ENCODE measurements at places on chromosomes 2 and 18.

- no peak for DNase-seq
Measured at GRCh38 chr2:184689638-184690037, 91.3 kb downstream of the ZNF804A start.

DNA sequence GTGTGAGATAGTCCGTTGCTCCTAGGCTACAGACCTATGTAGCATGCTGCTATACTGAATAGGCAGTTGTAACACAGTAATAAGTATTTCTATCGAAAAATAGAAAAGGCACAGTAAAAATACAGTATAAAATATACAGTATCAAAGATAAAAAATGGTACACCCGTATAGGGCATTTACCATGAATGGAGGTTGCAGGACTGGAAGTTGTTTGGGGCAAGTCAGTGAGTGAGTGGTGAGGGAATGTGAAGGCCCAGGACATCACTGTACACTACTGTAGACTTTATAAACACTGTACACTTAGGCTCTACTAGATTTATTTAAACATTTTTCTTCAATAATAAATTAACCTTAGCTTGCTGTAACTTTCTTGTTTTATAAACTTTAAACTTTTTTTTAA lies 3.5 kb downstream of the MAP3K20 start:
- DNase-seq: no peak

- no peak for DNase-seq
Measured at GRCh38 chr2:182182436-182182835, 196.8 kb downstream of the PPP1R1C start.

GRCh38 chr2:14944562-14945346 lies 312.2 kb downstream of the LRATD1 start:
- no peak for DNase-seq

DNA sequence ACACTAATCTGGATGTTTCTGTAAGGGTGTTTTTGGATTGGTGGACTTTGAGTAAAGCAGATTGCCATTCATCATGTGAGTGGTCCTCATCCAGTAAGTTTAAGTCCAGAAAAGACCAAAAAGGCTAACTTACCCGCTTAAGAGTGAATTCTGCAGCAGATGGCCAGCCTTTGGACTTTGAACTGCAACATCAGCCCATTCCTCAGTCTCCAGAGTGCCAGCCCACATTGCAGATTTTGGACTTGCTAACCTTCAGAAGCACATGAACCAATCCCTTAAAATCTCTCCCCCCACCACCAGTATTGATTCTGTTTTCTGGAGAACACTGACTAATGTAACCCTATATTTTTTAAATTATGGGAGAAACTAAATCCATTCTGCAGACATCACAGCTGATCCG lies 30.0 kb upstream of the SPATS2L start:
- no peak for DNase-seq

DNA sequence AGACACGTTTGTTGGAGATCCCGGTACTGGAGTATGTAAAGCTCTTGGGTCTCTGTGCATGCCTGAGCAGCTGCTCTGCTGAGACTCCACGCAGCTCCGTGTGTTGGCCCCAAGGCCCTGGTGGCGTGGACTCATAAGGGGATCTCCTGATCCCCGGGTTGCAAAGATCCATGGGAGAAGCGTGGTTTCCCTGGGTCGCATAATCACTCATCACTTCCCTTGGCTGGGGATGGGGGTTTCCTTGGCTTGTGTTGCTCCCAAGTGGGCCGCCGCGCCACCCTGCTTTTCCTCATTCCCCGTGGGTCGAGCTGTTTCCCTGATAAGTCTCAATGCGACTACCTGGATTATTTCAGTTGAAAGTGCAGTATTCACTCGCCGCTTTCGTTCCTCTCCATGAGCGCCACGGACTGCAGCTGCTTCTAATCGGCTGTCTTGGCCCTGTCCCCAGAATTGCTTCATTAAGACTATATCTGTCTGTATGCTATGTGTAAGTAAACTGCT lies 76.0 kb downstream of the EPC2 start:
- DNase-seq: no peak

- DNase-seq: no peak
Measured at GRCh38 chr2:198143156-198143555, 338.8 kb downstream of the PLCL1 start.

DNA sequence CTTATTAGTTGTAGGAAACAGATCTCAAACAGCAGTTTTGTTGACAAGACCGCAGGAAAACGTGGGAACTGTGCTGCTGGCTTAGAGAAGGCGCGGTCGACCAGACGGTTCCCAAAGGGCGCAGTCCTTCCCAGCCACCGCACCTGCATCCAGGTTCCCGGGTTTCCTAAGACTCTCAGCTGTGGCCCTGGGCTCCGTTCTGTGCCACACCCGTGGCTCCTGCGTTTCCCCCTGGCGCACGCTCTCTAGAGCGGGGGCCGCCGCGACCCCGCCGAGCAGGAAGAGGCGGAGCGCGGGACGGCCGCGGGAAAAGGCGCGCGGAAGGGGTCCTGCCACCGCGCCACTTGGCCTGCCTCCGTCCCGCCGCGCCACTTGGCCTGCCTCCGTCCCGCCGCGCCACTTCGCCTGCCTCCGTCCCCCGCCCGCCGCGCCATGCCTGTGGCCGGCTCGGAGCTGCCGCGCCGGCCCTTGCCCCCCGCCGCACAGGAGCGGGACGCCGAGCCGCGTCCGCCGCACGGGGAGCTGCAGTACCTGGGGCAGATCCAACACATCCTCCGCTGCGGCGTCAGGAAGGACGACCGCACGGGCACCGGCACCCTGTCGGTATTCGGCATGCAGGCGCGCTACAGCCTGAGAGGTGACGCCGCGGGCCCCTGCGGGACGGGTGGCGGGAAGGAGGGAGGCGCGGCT lies at the start of gene TYMS:
TSS of gene TYMS (plus strand) at position 343 of the 690 bp plus-strand sequence. CDS start at position 433, 90 bp downstream.
- DNase-seq: no peak

GRCh38 chr2:109236147-109236546 lies 107.1 kb downstream of the SH3RF3 start:
- DNase-seq: no peak

- no peak for DNase-seq
Measured at GRCh38 chr2:6822406-6822805, 43.3 kb downstream of the CMPK2 start.

DNA sequence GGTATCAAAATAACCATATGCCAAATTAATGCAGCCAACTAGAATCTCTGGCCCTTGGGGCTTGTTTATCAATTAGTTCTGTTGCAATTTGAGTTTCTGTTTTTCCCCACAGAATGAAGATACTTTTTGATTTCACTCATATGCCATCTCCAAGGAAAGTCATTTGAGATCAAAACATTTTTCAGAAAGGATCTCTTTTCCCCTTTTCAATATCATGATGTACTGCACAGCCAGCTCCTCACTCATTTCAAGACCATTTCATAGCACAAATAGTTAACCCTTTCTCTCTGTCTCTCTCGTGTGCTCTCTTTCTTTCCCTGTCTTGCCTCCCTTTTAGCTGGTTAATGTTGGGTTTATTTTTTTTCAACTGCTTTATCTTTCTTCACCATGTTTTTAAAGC lies 387.3 kb downstream of the STK39 start:
- DNase-seq: no peak

GRCh38 chr2:111898703-111899514 lies 502 bp downstream of the MERTK start:
- DNase-seq: no peak

- no peak for DNase-seq
Measured at GRCh38 chr18:78679613-78680260, 299.9 kb upstream of the SALL3 start.

- DNase-seq: no peak
Measured at GRCh38 chr2:45330637-45331409, 280.2 kb downstream of the SRBD1 start.

DNA sequence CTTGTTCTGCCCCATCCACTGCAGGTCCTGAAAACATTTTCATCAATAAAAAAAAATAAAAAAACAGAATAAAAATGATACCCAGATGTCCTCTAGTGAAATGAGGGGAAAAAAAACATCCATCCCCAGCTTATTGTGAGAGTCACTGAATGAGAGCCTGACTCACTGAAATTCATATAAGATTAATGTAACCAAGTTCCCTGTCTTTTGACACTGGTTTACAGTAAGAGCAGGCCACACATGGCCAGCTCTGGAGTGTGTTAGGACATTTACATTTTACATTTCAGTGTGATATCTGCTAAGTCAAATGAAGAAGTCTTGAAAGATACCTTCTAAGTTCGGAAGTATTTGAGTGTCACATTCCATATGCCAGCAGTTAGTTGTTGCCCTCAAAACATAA lies 21.1 kb upstream of the IL18R1 start:
- no peak for DNase-seq

DNA sequence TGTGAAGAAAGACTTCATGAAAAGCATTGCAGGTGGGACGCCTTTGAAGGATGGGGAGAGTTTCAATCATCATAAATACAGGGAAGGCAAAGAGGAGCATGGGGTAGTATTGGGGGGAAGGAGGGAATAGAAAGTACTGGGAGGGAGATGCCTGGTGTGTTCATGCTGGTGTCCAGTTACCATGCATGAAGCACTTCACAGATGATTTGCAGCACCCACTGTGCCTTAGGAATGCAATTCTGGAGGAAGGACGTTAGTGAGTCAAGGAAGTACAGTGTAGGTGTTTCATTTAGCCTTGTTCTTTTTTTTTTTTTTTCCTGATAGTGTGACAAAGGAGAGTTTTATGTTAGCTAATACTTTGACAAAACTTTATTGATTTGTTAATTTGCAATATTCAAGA lies 36.8 kb downstream of the ADAM23 start:
- no peak for DNase-seq

DNA sequence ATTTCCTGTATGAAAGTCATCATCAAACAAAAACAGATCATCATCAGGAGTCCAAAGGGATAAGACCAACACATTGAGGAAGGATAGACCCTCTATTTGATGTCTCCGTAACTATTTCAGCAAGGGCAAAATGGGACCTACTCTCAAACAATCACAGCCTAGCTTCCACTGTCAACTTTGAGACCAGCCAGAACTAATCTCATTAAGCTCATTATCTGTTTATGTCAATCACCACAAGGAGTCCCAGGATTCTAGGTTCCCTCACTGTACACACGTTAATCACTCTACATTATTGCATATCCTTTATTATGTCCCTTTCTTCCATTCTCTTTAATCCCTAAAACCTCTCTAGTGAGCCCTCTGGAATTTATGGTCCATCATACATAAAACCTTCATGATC lies 370.3 kb upstream of the LINC00305 start:
- no peak for DNase-seq

- DNase-seq: no peak
Measured at GRCh38 chr2:161131074-161131680, 29.1 kb upstream of the TANK start.

- no peak for DNase-seq
Measured at GRCh38 chr2:153770359-153770991, 101.2 kb upstream of the GALNT13 start.

- no peak for DNase-seq
Measured at GRCh38 chr2:165251366-165251765, 12.2 kb downstream of the SCN2A start.

DNA sequence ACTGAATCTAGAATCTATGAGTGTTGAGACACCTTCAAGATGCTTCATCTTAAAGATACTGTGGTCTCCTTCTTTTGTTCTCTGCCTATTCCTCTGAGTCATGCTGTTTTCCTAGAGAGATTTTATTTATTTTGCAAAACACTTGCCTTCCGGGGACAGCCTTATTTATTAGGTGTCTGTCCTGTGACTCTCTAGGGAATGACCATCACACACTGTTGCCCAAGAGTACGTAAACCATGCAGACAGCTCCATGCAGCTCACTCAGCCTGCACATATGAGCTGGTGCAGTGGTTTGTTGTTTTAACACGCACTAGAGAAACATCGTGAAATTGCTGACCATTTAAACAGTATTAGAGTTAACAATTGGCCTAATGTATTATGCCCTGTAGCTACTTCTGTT lies 12.4 kb upstream of the ADCYAP1 start:
- no peak for DNase-seq

DNA sequence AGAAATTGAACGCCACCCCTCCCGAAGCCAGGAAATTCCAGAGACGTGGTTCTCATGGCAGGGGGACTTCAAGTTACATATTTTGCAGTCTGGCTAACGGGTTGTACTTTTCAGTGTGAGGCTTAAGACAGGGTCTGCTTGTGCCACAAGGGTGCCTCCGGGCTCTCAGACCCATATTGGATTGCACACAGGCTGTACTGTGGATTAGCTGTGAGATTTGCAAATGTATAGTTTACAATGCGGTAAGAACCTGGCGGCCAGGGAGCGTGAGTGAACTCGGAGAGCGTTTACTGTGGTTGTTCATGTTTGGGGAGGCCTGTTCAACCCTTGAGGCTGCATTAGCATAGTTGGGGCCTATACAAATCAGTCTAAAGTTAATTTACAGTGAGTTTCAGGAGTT lies 143.9 kb upstream of the SIX2 start:
- DNase-seq: no peak

DNA sequence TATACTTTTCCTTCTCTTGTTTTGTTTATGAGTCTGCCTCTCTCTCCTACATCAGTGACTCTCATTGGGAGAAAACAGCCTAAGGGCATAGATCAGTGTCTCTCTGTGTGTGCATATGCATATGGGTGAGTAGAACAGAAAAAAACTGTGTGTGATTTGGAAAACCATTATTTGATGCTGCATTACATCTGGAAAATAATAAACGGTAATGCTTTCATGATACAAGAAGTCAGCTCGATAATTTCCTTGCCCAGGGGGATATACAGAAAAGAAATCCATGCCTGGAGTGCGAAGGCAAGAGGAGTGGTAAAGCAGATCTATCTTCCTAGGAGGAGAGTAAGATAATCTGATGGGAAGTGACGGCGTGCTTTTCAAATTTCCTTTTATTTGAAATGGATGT lies 221.5 kb upstream of the LYPD1 start:
- no peak for DNase-seq

GRCh38 chr2:205273148-205273547 lies 409.2 kb upstream of the NRP2 start:
- DNase-seq: no peak

DNA sequence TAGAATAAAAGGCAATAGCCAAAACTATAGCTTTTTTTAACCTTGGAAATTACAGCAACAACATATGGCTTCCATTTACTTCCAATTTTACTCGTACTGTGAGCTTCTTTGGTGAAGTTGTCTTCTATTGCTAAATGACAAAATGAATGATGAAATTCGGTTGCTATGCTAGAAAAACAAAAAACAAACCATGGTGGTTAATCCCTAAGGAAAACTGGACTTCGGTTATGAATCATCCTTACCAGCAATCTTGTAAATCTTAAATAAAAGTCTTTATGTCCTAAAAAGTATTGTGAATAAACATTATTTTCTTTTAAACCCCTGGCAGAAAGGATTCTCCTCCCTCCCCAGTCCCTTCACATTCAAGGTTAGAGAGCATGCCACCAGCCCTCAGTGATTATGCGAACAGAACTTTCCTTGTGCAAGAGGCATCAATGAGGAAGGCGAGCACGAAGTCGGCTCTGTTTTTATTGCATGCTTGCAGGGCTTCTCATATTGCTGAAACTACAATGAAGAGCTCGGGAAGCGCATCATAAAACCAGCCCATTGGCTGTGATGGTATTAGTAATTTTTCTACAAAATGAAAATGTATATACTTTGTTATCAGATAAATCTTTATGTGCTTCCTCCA lies 62.9 kb downstream of the ZNF521 start:
- no peak for DNase-seq

GRCh38 chr18:43662657-43663056 lies 385.4 kb upstream of the SYT4 start:
- DNase-seq: no peak
